ENCODE measurements at places on chromosomes 4 and X.

DNA sequence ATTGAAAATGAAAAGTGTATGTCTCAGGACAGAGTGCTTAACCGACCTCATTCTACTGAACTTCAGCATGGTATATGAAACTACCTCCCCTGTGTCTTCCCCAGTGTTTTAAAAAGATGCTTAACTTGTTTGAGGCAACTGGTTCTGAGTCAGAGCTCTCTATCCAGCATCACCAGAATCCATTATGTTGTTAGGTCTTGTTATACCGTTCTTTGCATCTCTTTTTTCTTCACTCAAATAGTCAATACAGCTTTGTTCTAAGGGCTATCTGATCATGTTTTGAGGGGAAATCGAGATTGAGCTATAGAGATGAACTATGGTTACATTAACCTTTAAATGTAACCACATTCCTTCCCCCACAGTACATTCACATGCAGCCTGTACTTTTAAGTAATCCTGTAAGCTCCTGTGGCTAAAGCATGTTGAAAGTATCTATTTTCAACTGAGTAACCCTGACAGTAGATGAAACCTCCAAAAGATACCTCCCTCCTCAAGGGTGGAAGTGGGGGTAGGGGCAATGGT is 514.4 kb downstream of the RPA4 start:
- DNase-seq, result no peak

DNA sequence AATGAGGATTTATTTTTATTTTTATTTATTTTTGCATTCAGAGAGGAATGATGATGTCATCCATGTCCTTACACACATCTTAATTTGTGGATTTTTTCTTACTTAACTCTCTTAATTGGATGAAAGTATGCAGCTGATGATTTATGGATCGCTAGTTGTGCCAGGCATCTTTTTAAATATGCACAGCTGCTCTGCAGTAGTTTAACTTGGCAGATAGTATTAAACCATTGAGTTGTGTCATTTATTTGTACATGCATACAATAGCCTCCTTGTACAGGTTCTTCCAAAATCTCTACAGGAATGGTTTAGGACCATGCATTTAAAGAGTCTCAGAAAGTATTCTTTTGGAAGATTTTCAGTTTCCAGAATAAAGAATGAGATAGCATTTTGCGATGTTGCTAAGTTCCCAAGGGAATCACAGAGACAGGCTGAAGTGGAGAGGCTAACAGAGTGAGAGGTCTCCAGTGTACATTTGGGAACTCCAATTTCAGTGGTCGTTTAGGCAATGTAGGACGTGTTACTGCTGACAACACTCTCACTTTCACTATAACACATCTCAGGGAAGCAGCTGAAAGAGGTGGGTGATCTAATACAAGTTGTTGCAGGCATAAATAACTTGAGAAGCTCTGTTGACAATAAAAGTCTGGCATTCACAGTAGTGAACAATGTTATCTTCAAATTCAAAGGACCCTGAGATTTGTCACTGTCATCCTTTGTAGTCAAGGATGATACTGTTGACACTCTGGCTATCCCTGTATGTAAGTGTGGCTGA is 49.9 kb upstream of the SCRG1 start:
- DNase-seq, result no peak

DNA sequence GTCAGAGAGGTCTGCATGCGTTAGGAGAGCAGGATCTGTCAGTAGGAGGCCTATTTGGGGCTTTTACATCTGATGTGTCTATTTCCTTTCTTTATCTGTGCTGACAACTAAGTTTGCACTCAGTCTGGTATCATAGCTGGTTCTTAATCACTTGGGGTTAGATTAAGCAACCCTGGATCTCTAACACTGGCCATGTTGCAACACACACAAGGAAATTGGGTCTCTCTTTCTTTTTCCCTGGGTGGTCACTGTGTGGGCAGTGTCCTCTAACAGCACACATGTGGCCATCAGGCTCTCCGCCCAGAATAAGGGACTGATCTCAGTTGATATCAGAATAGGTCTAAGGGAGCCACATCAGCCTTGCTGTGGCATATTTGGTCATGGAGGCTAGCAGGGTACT is 38.9 kb downstream of the IGFBP7 start:
- no peak for DNase-seq

DNA sequence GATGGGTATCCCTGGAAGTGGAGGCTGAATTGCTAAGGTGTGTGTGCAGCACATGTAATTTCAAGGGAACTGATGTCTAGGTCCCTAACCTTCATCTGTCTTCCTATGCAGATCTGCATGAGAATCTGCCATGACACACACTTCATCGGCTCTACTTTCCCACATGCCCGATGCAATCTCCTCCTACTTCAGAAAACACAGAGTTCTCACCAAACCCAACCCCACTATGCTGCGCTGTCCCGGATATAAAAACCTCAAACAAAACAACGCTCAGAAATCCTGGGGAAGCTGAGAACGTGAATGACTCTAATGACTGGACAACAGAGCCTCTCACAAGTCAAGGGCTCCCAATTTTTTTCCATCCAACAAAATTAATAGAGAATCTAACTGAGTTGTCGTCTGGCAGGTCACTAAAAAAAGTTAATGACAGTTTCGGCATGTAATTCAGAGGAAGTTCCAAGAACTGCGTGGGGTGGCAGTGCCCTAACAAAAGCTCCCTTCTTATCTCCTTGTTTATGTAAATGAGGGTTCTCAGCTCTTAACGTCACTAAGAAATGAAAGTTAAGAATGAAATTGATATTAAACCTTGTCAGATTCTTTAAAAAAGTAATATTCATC is 39.0 kb downstream of the STX18 start:
- no peak for DNase-seq

DNA sequence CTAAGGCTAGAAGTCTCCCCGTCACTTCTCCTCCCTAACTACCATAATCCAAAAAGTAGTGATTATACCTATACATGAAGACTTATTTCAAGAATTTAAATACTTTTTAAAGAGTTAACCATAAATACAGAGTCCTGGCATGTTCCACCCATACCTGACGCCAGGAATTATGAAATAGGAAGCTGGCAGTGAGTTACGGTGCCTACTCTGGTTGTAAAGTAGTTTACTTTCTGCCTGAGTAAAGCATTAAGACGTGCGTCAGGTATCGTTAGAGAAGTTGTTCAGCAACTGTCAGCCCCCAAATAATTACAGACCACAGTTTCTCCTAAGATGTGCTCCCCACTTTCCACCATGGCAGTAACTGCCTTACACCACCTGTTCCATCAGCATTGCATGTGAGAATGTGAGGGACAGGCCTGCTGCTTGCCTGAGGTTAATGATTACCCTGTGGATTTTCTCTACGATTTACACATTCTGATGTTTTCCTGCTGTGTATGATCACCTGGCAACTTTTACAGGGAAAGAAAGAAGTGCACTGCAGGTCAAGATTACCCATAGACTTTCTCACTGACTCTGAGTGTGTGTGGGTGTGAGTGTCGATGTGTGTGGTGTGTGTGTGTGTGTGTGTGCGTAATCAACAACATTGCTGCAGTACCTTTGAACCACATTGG is 92.3 kb upstream of the SLC7A11 start:
- DNase-seq, result no peak

DNA sequence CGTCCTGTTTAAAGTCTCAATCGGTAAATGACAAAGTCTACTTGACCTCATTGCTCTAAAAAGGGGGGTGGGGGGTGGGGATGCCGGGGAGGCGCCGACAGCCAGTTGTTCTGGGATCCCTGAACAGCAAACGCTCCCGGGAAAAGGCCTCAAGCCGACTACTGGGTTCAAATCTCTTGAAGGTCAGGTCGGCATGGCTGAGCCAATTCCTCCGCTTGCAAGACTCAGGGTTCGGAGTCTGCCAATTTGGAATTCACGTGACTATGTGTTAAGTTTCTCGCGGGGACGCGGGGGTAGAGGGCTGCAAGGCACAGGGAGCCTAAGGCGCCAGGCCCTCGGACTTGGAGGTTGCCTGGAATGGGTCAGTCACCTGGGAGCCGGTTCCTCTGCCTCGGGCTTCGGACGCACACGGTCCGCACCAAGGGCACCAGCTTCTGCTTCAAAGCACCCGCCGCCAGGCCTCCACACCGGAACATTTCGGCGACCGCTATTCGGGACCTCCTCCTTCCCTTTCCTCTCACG is 399 bp downstream of the AIFM1 start:
- no peak for DNase-seq

- peak; percentile 94 for DNase-seq
Measured at GRCh38 chr4:142095886-142096605, 459.7 kb downstream of the IL15 start.

GRCh38 chr4:110640576-110640975 is 17.7 kb upstream of the PITX2 start:
- no peak for DNase-seq

- peak; percentile 18 for DNase-seq
Measured at GRCh38 chr4:82044141-82044993, 329.4 kb downstream of the HNRNPD start.

DNA sequence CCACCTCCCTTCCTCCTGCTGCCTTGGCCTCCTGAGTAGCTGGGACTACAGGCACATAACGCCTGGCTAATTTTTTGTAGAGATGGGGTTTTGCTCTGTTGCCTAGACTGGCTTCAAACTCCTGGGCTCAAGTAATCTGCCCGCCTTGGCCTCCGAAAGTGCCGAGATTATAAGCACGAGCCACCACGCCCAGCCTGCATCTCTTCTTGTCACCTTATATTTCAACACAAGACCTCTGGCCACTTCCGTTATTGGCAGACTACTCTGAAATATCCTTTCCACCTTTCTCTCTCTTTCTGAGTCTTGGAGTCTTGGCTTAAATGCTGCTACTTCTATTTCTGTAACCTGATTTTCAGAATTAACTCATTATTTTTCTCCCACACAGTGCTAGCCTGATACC is 5.6 kb downstream of the KIAA0232 start:
- no peak for DNase-seq

DNA sequence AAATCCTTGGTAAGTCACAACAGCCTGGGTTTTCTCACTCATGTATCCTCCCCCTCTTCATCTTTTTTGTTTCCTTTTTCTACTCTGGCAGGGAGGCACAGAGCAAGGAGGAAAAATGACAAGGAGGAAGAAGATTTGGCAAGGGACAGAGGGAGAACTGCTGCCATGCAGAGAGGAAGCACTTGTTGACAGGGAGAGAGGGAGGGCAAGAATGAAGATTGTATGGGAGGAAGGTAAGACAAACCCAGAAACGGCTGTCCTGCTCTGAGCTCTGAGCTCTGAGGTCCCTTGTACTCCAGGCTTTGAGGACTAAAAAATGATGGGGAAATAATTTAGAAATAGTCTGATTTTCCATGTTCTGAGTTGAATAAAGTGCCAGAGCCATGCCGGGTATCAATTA is 123.9 kb downstream of the DCHS2 start:
- no peak for DNase-seq

DNA sequence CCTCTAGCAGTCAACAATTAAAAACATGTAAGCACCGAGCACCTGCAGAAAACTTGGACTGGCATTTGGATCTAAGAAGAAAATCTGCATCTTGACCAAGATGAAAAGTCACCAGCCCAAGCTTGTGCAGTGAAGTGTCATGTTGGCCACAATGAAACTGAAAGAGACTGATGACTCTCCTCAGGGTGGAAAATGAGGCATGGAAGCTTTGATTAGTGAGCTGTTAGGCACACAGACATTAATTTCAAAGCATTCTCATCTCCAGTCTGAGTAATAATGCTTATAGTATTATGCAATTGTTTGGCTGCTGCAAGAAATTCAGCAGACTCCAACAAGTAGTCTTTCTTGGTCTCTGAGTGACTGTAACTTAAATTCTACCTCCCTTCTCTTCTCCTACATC is 150.1 kb downstream of the AR start:
- DNase-seq, result no peak

DNA sequence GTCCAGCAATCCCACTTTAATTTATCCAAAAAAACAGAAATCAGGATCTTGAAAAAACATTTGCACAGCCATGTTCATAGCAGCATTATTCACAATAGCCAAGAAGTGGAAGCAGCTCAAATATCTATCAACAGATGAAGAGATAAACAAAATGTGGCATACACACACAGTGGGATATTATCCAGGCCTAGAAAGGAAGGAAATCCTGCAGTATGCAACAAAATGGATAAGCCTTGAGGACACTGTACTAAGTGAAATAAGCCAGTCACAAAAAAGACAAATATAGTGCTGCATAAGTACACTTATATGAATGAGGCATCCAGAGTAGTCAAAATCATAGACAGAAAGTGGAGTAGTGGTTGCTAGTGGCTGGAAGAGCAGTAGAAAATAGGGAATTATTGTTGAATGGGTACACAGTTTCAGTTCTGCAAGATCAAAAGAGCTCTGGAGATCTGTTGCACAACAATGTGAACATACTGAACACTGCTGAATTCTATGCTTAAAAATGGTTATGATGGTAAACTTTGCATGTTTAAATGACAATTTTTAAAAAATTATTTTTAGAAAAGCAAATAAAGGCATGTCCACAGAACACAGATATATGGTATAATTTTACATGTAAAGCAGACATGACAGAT is 25.6 kb downstream of the CHM start:
- DNase-seq, result no peak

DNA sequence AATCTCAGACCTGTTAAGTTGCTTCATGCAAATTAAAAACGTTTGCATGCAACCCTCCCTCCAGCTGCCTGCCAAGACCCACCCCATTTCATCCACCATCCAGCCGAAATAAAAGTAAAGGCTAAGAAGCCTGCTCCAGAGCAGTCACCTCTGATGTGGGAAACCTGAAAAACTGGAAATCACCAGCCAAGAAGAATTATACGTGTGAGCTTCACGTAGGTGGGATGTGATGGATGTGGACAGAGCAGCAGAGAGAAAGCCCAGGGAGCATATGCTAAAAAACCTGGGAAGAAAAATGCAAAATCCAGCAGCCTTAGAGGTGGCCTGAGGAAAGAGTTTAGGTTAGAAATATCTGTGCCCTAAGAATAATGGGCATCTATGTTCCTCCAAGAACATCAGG is 160.6 kb upstream of the STS start:
- DNase-seq, result no peak

GRCh38 chr4:83121246-83121645 is 6.7 kb upstream of the PLAC8 start:
- DNase-seq, result no peak

- DNase-seq, result no peak
Measured at GRCh38 chrX:118171356-118171755, 54.7 kb upstream of the KLHL13 start.

DNA sequence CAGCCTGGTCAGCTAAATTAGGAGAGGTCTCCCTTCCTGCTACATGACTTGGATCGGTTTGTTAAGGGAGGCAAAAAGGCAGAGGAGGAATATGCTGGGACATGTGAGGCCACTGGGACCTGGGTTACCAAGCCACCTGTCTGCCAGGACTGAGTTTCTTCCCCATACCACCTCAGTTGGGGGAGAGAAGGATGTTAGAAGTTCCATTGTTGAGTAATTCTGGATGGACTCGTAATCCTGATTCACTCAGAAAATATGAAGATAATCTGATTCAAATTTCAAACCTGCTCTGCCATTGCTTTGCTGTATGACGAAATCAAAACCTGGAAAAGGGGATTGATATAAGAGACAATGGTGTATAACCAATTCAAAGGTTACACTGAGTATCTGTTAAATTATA is 97.4 kb upstream of the S100G start:
- DNase-seq, result no peak

GRCh38 chr4:175773566-175773965 is 38.5 kb downstream of the GPM6A start:
- no peak for DNase-seq

- DNase-seq, result no peak
Measured at GRCh38 chrX:149129767-149130166, 375.3 kb downstream of the IDS start.

GRCh38 chr4:90103991-90104390 is 23.2 kb upstream of the CCSER1 start:
- DNase-seq, result no peak

Data from retinal pigment epithelial cell (primary cell).